Hematopoietic multipotent progenitor cell treated with erythropoietin and hydrocortisone succinate and interleukin-3 and kit ligand, for 15 days (in vitro differentiated cells): ENCODE measurements at places on chromosomes 7 and 10.

DNA sequence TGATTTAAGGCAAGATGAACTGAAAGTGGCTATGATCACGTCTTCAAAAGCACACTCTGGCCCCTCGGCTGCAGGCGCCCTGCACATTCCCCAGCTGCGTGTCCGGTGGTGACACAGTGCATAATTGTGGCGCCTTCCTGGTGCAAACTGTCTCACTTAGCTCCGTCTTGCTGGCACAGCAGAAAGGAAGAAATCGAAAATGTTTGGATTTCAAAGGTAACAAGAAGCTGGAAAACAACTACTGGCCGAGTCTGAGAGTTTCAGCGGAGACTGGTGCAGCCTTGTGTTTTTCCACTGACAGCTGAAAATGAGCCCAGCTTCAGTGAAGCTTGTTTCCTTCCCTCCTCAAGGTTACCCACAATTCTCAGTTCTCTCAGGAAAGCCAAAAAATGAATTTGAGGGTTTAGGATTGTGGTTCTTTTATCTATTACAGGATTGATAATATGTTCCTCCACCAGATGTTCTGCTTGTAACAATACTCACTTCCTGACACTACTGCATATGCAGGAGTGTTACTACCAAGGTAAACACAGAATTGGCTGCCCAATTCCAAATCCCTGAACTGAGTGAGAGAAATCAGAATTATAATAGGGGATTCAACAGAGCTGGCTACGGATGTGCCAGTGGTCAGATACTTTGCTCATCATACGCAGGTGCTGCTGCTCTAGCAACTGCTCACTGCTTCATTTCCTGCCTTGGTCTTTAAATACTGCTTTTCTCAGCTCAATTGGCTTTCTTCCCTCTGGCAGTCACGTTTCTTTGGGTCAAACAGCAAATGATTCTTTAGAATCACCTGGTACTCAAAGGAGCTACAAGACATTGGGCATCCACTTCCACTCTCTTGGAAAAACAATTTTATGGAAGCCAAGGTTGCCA is 63.7 kb downstream of the TRUB1 start:
- no peak for DNase-seq

DNA sequence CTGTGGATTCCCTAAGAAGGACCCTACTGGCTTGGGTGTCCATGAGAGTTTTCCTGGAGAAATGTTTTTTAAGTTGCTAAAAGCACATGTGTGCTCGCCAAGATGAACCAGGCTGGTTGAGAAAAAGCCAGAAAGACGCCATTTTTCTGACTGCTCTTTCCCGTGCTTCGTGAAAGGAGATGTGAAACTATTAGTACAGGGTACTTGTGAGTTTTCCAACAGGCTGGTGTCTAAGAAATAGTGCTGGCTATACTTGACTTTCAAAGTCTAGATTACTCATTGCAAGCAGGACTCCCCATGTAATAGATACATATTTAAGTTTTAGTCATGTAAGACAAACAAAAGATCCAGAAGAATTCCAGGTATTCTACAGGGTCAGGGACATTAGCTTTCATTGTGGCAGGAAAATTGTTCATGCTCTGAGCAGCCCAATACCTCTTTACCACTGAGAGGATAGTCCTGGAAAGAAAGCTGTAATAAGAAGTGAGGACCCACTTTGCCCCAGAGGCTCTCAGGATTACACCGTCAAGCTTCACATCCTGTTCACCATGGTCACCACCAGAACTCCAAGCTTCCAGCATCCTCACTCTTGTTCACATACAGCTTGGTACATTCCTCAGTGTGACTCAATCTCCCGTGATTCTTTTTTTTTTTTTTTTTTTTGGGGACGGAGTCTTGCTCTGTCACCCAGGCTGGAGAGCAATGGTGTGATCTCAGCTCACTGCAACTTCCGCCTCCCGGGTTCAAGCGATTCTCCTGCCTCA is 43.8 kb upstream of the ICA1 start:
- DNase-seq = no peak

GRCh38 chr7:149302865-149303264 is 40.9 kb downstream of the ZNF783 start:
- DNase-seq = no peak

DNA sequence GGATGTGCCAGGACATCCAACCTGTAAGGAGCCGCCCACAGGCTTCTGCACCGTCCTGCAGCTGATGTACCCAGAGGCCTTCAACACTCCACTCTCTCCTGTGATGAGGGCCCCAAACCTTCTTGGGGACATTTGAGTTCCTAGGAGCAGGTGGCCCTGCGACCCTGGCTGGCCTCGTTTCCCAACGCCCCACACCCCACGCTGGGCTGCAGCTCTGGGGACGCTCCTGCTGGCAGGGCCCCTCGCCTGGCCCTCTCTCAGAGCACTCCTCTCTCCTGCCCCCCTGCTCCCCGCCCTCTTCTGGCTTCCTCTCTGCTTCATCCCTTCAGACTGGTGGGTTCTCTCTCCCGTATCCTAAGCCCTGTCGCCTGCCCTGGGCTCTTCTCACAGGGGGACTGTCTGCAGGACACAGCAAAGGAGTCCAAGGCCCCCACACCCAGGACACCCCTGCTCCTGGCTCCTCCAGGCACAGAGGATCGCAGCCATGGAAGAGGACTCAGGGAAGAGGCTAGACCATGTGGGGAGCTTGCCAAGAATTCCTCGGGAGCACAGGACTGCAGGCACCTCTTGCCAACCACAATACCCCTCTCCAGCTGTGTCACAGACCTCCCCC is 541.4 kb downstream of the TCERG1L start:
- no peak for DNase-seq

- no peak for DNase-seq
Measured at GRCh38 chr10:23461557-23461956, 22.7 kb downstream of the OTUD1 start.

GRCh38 chr7:3240826-3241430 is 60.1 kb upstream of the SDK1 start:
- DNase-seq = no peak

- no peak for DNase-seq
Measured at GRCh38 chr10:123663522-123663921, 2.6 kb upstream of the GPR26 start.

GRCh38 chr7:26670290-26670689 is 194.1 kb downstream of the SKAP2 start:
- no peak for DNase-seq

DNA sequence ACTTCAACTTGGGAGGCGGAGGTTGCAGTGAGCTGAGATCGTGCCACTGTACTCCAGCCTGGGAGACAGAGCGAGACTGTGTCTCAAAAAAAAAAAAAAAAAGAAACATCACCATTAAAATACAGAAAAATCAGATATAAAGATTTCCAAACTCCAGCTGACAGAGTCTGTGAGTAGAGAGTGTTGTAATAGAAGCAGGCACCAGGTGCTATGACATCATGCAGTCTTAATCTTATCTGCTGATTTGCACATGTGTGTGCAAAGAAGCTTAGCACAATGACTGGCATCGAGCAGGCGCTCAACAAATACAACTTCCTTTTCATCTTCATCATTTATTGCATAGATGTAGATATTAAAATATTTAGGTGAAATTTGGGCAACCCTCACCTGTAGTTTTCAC is 92.2 kb downstream of the PRKCQ start:
- no peak for DNase-seq

GRCh38 chr7:74480861-74481417 is 27.2 kb downstream of the GTF2IRD1 start:
- no peak for DNase-seq

GRCh38 chr7:136251826-136252225 is 274.7 kb upstream of the MTPN start:
- DNase-seq = no peak

- DNase-seq = peak; percentile 45
Measured at GRCh38 chr10:73095481-73096021, 1.1 kb downstream of the P4HA1 start.

DNA sequence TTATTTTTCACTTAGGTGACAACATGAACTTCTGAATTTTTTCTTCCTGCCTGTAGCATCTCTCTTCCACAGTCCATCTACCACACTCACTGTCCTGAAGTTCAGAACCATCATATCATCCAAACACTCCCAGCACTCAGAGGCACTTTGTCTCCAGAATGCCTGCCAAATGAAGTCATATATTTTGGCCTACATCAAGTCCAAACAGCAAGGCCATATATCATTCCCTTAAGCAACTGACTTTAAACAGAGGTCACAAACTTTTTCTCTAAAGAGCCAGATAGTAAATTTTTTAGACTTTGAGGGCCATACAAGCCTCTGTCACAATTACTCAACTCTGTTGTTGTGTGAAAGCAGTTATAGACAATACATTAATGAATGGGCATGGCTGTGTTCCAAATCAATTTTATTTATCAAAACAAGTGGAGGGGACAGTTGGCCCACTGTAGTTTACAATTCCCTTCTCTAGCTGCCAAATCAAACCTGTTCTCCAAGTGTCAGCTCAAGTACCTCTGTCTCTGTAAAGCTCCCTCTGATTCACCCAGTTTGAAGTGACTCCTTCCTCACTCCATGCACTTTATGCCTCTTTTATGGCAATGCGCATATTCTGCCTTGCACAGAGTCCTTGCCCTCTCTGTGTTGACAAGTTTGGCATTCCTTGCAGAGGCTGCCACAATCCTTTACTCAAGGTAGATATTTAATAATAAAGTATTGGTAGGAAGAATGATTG is 305.7 kb downstream of the FZD1 start:
- DNase-seq = no peak

DNA sequence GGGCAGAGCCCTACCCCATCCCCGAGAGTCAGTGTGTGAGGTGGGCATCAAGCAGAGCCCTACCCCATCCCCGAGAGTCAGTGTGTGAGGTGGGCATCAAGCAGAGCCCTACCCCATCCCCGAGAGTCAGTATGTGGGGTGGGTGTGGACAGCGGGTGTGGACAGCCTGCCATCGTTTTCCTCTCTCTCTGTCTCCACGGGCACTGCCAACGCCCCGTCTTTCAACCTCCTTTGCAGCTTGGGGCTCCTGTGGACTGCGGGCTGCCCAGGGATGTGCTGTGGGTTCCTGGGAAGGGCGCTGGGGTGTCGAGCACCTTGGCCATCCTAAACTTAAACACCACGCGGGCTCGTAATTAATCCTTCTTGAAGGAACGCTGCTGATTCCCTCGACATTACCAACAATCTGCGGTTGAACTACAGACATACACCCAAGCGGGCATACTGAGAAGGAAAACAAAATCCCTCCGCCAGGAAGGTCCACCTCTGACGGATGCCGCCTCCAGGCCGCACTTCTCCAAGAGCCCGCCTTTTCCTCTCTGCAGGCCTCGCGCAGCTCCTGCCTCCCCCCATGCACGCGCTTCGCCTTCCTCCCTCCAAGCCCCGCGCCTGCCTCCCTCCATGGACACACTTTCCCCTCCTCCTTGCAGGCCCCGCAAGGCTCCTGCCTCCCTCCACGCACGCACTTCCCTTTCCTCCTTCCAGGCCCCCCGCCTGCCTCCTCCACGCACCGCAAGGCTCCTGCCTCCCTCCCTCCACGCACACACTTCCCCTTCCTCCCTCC is 65.1 kb downstream of the ADARB2 start:
- no peak for DNase-seq

DNA sequence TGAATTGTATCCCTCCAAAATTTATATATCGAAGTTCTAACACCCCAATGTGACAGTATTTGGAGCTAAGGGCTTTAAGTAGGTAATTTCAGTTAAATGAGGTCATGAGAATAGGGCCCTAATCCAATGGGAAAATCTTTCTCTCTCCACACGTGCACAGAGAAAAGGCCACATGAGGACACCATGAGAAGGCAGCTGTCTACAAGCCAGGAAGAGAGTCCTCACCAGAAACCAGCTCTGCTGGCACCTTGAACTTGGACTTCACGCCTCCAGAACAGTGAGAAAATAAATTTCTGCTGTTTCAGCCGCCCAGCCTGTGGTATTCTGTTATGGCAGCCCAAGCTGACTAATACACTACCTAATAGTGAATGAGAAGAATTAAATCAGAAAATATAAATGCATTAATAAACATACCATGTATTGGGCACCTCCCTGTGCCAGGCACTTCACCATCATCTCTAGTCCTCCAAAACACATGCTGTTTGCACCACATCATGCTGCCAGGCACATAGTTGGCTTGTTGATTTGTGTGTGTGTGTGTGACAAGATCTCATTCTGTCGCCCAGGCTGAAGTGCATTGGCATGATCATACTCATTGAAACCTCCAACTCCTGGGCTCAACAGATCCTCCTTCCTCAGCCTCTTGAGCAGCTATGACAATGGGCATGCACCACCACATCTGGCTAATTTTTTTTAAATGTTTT is 9.1 kb upstream of the TOMM7 start:
- no peak for DNase-seq

DNA sequence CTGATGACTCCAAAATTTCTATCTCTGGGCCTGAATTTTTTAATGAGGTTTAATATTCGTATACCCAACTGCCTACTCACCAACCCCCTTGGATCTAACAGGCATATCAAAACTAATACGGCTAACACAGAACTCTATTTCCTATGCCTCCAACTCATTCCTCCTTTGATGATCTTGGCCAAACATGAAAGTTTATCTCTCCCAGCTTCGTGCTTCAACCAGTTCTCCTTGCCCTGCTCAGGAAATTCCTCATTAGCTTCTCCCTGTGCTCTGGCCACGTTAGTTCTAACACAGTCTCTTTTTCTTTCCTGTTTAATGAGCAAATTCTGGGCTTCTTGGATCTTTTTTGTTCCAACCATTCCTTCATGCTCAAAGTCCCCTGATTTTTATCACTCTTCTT is 138.9 kb upstream of the PTN start:
- no peak for DNase-seq

DNA sequence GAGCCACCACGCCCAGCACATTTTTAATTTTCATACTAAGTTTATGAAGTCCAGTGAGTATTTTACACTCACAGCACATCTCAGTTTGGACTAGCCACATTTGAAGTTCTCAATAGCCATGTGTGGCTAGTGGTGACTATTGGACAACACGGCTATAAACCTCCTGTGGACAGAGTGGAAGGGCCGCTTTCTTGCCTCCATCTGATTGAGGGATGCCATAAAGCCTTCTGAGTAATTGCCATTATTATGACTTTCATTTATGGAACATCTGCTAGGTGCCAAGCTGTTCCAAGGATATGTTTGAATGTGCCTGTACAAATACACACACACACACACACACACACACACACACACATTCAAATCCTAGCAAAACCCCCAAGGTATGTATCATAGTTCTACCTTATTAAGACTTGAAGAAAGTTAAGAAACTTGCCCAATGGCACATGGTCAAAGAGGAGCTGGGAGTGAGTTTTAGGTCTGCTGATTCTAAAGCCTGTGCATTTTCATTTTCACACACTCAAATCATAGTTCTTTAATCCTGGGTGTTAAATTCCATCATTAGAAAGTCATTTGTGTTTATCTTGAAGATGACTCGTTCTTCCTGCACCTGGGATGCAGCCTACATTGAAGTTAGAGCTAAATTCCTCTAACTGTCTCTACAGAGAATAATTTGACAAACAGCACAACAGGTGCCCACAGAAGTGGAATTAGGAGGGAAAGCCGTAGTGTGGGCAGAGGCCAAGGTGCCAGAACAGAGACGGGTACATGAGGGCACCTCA is 143.3 kb downstream of the PKD1L1 start:
- DNase-seq = no peak

- no peak for DNase-seq
Measured at GRCh38 chr10:103044942-103045489, 126.9 kb downstream of the CNNM2 start.

- DNase-seq = no peak
Measured at GRCh38 chr10:75430000-75430763, 1.2 kb upstream of the LRMDA start.
